ENCODE measurements at places on chromosomes 1 and 21. TPM values are rescaled to one million over a fixed set of nuclear protein-coding genes. Genes with fewer than 3 reads are reported as not detected.

PGLYRP4 gene
- not detected for total RNA-seq

KRTAP19-1 gene
- total RNA-seq, result not detected

B3GALT2 gene
- not detected for total RNA-seq

GSTM5 gene
- not detected for total RNA-seq

PTPRC gene
- total RNA-seq, result 689 TPM

BLACAT1 gene
- total RNA-seq, result 0.14 TPM

BPNT1 gene
- 21.3 TPM for total RNA-seq

ZBTB8A gene
- 0.21 TPM for total RNA-seq

CELA2A gene
- not detected for total RNA-seq

MARK1 gene
- total RNA-seq, result not detected

ADAM30 gene
- not detected for total RNA-seq

NUP133 gene
- 57.2 TPM for total RNA-seq

PDE4B gene
- 26.2 TPM for total RNA-seq

LCE1A gene
- not detected for total RNA-seq

NHLH1 gene
- total RNA-seq, result 0.07 TPM

FALEC gene
- not detected for total RNA-seq

CYP4Z1 gene
- not detected for total RNA-seq

SYPL2 gene
- total RNA-seq, result 0.05 TPM

FRRS1 gene
- total RNA-seq, result 0.32 TPM

FCRL4 gene
- not detected for total RNA-seq

SPRR2A gene
- total RNA-seq, result not detected

Measured in activated naive CD4-positive, alpha-beta T cell treated with anti-CD3 and anti-CD28 coated beads for 36 hours (primary cell).